Epithelial cell of proximal tubule (primary cell): ENCODE measurements at places on chromosomes 2 and 18.

GRCh38 chr18:59090966-59091603 is 48.6 kb upstream of the SEC11C start:
- DNase-seq = no peak

DNA sequence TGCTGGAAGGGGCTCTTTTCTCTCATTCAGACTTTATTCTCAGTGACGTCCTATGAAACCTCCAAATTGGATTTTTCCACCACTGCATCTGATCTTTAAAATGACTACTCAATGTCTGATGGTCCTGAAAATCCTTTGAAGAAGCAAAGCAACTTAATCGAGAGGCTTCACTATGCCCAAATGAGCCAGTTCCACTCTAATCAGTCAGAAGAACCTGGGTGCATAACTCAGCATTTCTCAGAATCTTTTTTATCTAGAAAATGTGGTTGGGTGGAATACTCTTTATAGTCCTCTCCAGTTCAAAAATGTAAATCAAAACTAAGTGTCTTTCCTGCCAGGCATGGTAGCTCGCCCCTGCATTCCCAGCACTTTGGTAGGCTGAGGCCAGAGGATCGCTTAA is 60.7 kb downstream of the PRELID3A start:
- DNase-seq = no peak

GRCh38 chr18:35616664-35617423 is 35.3 kb downstream of the GALNT1 start:
- no peak for DNase-seq

DNA sequence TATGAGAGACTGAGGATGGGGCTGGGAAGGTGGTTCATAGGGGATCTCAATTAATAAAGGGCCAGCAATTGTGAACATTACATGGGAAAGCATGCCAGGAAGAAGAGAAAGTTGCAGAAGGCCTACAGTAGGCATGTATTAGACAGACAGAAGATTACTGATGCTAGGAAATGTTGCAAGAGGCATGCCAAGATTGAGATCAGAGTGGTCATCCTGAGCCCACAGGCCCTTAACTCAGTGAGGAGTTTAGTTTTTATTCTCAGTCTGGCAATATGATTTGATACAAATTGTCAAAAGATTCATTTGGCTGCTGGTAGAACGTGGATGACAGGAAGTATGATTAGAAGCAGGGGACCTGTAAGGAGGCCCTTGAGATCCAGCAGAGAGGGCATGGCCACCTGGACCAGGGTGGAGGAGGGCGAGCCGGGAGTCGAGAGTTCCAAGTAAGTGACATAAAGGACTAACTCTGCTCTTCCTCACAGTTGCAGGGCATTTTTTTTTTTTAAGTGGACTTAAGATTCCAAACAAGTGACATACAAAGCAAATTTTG is 54.9 kb downstream of the EPHA4 start:
- DNase-seq = no peak

DNA sequence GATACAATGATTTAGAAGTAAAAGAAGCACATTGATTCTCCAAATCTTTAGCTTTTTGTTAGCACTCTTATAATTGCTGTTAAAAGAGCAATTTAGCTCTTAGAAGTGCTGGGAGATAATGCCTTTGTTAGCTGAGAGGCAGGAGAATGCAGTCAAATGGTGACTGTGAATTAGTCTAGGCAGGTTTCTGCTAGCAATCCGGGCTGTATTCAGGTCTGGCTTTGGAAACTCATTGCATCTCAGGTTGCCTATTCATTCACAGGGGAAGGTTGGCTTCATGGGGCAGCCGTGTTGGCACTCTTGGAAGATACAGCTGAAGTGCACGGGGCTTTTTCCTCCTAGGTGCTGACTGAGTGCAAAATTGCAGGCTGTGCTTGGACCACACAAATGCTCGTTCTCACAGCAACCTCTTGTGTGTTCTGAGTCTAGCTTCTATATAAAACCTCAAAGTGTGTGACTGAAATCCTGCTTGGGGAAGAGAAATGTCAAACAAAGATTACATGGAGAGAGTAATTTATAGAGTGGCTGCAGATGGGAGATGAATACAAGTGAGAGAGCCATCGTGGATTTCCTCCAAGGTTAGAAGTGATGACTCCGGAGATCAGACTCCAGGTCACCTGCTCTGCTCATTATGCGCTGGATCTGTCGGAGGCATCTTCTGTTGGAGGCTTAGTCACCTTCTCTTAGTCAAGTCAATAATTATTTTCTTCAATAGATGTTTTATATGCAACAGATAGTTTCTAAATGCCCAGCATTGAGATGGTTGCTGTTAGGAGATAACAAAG is 167.8 kb downstream of the PMAIP1 start:
- DNase-seq = no peak

DNA sequence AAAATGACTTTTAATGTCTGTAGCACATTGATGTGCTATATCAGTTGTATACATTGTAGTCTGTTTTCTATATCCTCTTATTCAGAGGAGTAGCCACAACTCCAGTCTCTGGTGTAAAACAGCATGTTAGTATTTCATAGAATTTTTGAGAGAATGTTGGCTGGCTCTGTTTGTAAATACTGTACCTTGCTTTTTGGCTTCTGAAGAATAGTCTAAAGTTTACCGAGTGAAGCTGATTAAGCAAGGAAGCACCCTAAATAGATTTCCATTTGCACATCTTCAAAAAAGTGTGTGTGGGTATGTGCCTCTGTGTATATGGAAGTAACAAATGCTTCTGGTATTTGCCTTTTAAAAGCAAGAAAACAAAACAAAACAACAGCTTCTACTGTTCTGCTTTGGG is 50.5 kb downstream of the MAP4K4 start:
- no peak for DNase-seq

DNA sequence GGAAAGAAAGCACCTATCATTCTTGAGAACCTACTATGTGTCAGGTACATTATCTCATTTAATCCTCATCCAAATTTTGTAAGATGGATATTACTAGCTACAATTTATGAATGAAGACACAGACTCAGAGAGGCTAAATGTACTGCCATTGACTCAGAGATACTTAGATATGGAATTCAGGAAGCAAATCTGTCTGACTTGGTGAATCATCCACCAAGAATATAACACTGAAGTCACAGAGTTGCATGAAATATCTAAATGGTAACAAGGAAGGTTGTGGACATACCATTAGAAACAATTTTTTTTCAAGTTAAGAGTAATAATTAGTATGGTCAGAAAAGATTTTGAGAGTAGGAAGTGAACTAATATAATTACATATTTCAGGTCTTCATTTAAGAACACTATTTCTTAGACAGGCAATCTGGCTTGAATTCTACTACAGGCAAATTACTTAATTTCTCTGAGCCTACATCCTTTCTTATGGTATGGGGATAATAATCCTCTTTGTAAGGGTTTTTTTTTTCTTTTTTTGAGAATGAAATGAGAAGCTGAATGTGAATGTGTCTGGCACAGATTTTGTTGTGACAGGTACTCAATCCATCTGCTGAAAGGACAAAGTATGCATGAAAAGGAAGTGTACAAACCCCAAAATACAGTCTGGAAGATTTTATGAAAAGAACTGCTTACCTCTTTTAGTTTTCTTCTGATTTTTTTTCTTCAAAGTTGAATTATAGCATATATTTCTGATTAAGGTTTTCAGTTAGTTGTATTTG is 14.8 kb upstream of the C2orf66 start:
- DNase-seq = no peak

GRCh38 chr2:16006537-16007166 is 66.3 kb downstream of the MYCN start:
- no peak for DNase-seq

GRCh38 chr18:40469316-40469715 is 1485.7 kb upstream of the PIK3C3 start:
- no peak for DNase-seq

DNA sequence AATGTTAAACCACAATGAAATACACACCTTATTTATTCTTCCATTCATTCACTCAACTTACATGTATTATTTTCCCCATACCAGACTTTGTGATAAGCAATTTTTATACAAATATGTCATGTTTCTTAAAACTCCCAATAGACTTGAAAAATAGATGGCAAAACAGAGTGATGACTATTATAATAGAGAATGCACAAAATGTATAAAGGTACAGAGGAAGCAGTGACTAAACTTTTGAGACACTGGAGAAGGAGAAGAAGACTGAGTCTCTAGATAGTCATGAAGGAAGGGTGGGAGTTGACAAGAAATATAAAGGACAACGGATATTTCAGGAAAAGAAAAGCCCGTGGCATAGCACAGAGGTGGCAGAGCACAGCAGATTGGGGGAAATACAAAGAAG is 198.1 kb upstream of the SLC39A10 start:
- no peak for DNase-seq

- no peak for DNase-seq
Observed at GRCh38 chr2:140814141-140814540, 1316.7 kb downstream of the LRP1B start.

- no peak for DNase-seq
Observed at GRCh38 chr2:142130111-142131009, 456 bp downstream of the LRP1B start.

DNA sequence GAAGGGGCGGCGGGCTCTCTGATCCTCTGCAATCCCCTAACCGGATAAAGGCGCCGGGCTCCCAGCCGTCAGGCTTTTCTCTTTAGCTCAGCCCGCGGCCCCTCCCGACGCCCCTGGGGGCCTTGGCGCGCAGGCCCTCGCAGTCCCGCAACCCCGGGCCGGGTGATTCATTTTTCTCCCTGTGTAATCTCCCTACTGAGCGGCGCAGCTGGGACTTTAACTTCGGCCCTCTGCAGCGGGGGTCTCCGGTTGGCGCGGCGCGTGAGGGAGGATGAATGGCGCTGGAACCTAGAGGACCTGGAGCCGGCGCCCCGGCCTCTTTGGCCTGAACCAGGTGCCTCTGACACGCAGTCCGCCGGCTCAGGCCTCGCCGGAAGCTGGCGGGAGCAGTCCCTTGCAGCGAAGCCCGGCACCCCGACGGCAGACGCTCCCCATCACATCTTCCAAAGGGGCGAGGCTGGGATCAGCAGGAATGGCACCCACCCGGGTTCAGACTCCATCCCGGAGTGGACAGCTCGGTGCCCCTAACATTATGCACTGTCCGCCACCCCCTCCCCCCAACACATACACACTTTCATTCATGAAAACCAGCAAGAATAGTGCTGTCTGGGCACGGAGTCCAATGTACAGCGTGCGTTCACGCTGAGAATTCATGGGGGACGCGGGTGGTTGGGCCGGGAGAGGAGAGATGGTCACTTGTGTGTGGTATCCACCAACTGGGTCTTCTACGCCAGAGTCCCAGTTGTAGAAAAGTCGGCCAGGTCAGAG is 1.2 kb downstream of the CNGA3 start:
- no peak for DNase-seq

DNA sequence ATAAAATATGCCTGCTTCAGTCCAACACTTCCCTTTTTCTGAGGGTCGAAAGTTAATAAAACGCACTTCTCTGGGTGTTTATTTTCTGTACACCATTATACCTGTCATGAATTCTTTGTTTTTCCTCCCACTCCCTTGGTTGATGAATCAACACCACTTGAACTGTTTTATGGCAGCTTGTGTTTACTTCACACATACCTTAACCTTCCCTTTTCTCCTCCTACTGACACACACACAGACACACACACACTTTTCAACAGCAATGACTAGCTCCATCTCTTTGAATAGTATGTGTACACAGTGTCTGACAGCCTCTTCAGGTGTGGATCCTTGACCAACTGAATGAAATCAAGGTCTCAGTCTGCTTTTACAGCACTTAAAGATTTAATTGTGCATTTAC is 91.3 kb downstream of the SATB2 start:
- DNase-seq = peak; percentile 20

GRCh38 chr2:23106242-23106785 is 278.7 kb upstream of the KLHL29 start:
- DNase-seq = no peak

- no peak for DNase-seq
Observed at GRCh38 chr2:150424406-150424805, 63.1 kb downstream of the RND3 start.

DNA sequence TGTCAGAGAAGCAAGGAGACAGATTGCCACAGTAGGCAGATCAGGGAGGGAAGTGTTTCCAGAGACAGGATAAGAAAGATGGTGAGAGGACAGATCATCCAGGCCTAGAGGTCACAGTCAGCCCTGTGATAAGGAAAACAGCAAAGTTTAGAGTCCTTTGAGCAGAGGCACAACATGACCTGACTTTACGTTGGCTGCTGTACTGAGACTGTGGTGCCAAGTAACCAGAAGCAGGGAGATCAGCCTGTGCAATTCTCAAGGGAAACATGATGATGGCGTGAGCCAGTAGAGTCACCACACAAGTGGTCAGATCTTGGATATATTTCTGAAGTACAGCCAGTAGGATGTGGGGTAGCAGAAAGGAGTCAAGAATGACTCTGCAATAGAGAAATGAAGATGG is 43.7 kb downstream of the SMC6 start:
- no peak for DNase-seq

- DNase-seq = no peak
Observed at GRCh38 chr2:219387306-219388120, at the start of gene DNPEP. Gene DNPEP (minus strand): TSS chr2:219387912. CDS start chr2:219387794, 118 bp downstream.

DNA sequence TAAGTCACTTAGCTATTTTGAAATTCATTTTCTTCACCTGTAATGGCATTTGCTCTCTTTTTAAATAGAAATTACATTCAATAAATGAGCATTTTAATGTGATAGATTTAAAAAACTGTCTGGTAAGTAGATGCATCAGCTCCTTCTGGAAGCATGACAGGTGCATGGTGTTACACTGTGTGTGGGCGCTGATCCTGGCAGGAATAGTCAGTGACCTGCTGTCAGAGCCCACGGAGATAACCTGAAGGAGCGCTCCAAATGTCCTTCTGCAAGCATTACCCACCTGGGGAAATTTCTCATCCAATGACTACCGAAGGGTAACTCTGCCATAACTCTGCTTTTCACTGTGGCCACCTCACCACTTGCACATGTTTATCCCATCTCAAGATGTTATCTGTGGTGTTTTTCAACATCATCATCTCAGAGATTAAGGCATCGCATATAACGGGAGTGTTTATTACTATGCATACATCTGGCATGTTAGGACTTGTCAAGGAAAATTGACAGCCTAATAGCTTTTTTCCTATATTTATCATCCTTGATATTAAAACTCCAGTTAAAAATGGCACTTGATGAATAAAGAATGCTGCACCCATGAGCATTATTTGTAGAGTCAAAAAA is 637.3 kb downstream of the ERBB4 start:
- no peak for DNase-seq

DNA sequence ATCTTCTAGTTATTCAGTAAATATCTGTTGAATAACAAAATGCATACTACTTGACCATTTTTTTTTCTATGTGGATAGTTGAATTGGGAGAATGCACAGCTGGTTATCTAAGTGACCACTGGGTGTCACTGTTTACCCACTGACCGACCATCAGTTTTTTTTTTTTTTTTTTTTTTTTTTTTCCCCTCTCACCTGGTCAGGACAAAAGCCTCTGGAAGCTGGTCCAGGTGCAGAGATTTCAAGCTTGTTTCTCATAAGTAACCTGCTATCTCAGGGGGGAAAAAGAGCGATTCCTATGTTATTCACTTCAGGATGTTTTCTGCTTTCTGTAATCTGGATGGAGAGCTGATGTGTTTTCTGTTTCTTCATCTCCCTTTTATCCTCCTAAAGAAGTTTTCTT is 256.0 kb downstream of the DCDC2C start:
- no peak for DNase-seq

DNA sequence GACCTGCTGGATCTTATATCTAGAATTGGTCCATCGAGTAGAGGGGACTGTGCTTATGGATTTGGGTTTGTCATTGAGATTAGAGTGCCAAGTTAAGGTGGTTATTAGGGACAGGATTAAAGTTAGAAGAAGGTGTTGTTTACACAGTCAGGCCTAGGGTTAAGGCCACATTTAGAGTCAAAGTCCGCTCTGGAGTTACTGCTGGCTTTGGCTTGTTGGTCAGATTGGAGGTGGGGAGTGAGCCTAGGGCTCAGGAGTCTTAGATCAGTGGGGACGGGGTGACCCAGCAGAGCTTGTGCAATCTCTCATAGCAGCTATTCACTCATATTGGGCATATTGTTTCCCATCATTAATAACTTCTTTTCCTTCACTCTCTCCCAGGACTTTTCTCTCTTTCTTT is 13.5 kb upstream of the EPAS1 start:
- DNase-seq = no peak
